Stromal cell of bone marrow (primary cell): ENCODE measurements at places on chromosomes 6 and 20.

DNA sequence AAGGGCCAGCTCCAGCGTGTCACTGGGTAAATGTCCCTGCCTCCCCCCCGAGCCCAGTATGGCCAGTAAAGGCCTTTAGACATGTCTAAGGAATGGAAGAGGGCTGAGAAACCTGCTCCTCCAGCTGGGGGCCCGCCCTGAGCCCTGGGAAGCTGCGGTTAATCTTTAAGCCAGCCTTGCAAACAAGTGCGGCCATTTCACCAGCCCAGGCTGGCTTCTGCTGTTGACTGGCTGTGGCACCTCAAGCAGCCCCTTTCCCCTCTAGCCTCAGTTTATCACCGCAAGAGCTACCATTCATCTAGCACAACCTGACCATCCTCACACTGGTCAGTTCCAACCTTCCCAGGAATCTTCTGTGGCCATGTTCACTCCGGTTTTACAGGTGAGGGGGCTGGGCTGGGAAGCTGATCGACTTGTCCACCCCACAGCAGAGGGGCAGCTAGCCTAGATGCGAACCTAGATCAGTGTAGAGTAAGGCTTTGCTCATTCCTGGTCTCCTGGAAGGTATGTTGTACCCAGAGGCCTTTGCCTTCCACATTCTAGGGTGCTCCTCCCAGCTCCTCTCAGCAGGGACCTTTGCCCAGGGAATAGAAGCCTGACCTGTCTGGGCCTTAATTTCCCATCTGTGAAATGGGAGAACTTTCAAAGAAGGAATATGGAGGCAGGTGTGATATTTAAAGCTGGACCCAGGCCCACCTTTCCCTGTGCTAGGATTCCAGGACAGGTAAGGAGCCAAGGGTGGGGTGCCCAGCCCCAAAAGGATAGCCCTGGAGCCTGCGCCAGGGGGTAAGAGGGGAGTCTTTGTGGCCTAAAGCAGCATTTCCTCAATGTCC is 1.2 kb upstream of the SRC start:
- DNase-seq, result no peak

DNA sequence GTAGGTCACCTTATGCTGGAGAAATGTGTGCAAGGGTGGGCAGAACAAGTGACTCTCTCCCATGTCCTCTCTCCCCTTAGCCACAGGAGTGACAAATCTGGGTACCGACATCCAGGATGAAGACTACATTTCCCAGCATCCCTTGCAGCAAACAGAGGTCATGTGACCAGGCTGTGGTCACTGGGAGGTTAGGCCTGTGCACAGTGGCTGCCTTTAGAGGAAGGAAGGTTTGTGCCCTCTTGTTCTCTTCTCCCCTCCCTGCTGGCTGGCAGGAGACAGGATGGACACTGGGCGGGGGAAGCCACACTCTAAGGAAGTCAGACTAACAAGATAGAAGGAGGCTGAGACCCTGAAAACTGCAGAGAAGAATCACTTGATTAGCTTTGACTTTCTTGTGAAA is 360.2 kb downstream of the PREX1 start:
- DNase-seq, result no peak

DNA sequence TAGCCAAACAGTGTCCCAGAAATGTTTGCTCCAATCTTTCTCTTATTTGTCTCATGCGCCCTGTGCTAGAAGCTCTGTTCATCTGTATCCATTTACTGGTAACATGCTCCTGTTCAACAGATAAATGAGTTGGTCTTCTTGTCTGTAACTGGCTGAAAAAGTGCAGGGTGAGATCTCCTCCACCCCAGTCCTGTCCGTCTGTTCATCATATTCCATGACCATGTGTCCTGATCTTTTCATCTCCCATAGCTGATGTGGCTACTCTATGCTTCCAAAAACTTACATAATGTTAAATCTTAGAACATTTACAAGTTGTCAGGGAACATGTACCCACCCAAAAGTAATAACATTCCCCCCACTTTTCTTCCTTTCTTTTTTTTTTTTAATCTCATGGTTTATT is 31.8 kb upstream of the DSE start:
- DNase-seq, result no peak

DNA sequence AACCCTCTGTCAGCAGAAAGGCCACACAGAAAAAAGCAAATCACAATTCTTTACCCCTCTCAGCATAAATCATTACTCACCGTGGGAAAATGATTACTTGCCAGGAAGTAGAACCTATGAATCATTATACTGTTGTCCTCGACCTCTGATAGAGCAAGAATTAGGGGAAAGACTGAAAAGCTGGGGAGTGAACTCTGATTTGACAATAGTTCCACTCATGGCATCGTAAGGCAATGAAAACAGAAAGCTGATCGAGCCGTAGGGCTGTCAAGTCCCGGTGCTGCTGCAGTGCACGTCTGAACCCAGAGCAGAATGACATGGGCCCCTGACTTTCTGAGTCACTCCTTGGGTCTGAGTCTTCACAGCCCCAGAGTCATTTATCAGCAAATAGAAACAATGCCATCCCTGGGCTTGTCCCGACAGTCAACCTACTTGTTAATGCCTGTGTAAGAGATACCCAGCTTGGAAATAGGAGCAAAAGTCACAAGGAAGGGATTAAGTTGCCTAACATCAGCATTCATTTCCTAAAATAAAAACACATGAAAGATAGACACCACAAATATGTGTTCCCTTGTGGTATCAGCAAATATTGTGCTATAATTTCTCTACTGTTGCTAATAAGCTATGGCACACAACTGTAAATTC is 224.8 kb upstream of the MARCKS start:
- peak; percentile 92 for DNase-seq

DNA sequence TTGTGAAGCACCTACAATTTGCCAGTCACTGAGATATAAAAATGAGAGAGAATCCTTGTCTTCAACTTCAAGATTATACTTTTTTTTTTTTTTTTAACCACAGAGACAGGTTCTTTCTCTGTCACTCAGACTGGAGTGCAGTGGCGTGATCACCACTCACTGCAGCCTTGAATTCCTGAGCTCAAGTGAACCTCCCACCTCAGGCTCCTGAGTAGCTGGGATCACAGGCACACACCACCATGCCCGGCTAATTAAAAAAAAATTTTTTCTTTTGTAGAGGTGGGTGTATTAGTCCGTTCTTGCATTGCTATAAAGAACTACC is 51.6 kb upstream of the PMEPA1 start:
- no peak for DNase-seq

- no peak for DNase-seq
Observed at GRCh38 chr6:149013586-149014344, 266.9 kb downstream of the UST start.

- no peak for DNase-seq
Observed at GRCh38 chr6:150981095-150981494, 115.6 kb downstream of the MTHFD1L start.

DNA sequence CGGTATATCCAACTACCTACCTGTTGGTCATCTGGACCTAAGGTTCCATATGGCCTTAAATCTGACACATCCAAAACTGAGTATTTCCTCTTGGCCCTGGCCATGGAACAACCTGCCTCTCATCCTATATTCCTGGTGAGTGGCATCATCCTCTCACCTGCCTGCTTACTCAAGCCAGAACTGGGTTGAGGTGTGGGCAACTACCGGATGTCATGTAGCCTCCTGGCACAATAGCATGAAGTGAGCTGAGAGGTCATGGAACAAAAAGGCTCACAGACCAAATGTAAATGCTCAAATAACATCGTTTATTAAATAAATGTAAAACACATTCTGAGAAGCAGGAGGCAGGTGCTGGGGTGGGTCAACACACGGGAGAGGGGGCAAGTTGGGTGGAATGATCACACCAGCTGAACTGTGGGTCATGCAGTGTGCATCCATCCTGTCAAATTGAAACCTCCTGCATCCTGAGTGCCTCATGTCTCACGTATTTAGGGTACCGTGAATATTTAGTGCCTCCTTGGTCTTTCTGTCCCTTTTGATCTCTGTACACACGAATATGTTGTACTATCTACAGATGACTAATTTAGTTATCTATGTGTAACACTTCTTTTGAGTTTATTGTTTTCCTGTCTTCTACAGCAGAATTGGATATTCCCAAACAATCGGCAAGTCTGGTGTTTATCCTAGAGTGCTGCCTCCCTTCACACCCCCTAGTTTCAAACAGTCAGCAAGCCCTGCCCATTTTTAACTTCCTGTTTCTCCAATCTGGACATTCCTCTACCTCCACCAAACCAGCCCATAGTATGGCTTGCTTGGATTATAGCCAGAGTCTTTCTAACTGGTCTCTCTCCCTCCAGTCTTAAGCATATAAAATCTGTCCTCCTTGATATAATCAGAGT is 7.9 kb upstream of the POU5F1 start:
- no peak for DNase-seq

- no peak for DNase-seq
Observed at GRCh38 chr20:33963751-33964150, 30.0 kb upstream of the RALY start.

- DNase-seq, result no peak
Observed at GRCh38 chr6:74066168-74066871, 370.3 kb downstream of the CD109 start.

- no peak for DNase-seq
Observed at GRCh38 chr6:39884696-39885095, 49.6 kb downstream of the MOCS1 start.

DNA sequence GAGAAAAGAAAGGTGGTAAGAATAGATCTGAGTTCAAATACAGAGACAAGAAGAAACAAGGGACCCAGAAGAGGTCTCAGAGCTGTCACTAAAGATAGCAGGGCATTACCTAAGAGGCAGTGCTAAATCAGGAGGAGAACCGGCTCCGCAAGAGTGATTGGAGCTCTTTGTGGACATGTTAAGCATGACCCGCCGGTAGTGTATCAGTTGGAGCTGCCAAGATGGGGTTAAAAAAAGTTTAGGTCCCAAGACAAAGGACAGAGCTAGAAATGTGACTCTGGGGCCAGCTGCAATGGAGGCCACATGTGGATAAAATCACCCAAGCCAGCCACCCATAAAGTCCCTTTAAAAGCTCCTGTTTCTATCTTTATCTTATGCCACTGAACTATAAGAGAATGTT is 93.4 kb downstream of the MBOAT1 start:
- DNase-seq, result no peak

DNA sequence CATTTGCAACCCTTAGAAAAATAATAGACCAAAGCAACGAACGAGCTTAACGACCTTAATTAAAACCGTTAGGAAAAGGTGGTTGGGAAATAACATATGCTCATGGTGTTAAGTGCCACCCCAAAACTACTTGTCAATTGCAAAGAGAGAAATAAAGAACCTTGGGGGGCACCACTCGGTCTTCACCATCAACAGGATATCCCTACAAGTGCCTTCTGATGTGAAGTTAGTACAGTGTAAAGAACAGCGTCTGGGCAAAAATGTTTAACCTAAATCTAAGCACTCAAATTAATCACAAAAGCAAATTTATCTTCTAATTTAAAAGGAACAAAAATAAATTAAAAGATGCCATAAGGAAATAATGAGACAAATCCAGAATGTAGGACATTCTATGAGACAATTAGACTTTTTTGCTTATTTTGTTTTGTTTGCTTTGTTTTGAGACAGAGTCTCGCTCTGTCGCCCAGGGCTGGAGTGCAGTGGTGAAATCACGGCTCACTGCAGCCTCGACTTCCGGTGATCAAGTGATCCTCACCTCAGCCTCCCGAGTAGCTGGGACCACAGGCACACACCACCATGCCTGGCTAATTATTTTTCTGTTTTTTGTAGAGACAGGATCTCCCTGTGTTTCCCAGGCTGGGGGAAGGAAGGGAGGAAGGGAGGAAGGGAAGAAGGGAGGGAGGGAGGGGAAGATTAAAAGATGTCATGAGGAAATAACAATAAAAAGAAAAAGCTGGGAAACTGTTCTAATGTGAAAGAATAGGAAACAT is 41.3 kb upstream of the BTN3A2 start:
- no peak for DNase-seq

DNA sequence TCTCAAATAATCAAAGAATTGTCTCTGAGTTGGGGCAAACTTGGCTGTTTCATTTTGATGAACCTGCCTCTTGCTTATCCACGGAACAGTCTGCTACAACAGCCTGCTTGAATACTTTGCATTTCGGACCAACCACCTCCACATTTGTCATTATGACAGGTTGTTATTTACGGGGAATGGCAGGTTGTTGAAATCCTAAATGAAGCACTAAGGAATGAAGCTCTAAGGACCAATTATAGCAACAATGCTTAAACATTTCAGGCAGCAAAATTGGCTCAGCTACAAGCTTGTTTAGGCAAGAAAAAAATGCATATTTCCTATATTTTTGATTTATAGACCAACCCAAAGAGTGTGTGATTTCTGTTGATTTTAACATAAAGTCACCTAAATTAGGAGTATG is 84.5 kb downstream of the MAP3K7 start:
- DNase-seq, result no peak

DNA sequence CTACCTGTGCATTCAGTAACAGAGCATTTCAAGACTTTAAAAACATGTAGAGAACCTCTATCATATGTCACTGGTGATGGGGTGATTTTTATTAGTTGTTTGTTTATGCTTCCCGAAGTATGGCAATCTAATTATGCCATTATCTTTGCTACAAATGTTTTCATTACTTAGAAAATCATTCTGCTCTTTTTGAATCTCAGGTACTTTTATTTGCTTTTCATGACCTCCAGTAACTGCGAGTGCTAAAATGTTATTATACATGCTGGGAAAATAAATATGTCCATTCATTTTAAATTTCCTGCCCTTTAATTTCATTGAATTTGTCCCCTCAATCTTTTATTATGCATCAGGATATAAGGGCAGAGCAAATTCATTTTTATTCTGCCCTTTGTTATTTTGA is 515.7 kb downstream of the NKAIN2 start:
- no peak for DNase-seq

GRCh38 chr6:139373154-139373927 is 1.1 kb downstream of the CITED2 start:
- DNase-seq, result no peak

DNA sequence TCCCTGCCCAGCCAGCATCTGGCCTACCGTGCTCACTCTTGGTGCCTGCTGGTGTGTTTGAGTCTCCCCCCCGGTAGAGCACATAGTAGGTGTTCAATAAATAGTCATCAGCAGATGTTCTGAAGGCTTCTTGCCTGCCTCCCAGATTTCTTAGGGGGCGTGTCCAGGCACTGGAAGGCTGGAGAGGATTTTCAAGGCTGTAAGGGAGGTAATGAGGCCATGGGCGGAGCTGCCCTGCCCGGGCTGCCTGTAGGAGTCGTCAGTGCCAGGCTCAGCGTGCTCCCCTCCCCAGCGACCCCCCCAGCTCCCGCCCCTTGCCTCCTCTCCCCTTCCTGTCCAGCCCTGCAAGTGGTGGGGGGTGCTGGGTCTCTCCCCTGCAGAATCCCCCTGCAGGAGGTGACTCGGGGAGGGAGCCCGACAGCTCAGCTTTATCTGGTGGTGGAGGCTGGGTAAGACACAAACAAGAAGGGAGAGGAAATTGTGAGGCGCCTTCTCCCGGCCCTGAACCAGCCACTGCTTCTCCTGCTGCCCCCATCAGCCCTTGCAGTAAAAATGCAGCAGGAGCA is 55.9 kb downstream of the BCAS4 start:
- no peak for DNase-seq

GRCh38 chr20:9392892-9393857 is 121.2 kb upstream of the LAMP5 start:
- peak; percentile 62 for DNase-seq

GRCh38 chr6:122845916-122846612 is 57.0 kb downstream of the SMPDL3A start:
- no peak for DNase-seq
